Kidney glomerular epithelial cell (primary cell): ENCODE measurements at places on chromosomes 1 and 21.

GRCh38 chr1:153616144-153616916 lies at the start of gene S100A14:
TSS of gene S100A14 (minus strand) at chr1:153616325. CDS start at chr1:153615858, 467 bp downstream.
- DNase-seq = no peak

GRCh38 chr1:240683576-240683975 lies 71.6 kb upstream of the GREM2 start:
- no peak for DNase-seq

DNA sequence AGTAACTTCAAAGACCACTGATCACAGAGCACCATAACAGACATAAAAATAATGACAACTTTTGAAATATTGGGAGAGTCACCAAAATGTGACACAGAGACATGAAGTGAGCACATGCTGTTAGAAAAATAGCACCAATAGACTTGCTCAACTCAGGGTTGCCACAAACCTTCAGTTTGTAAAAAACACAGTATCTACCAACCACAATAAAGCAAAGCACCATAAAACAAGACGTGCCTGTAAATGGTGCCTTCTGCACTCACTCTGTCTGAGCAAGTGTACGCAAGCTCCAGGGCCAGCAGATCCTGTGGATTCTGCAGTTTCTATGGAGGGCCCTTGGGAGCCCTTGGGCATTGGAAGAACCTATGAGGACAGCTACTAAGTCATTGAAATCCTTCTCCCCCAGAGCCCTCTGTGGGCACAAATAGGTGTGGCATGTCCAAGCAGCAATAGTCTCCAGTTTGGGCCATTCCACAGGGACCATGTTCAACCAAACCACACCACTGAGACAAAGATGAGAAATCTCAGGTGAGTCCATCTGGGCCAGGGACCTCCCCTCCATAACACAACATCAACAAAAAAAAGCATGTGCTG lies 116.9 kb upstream of the RAB4A start:
- no peak for DNase-seq

GRCh38 chr1:16115468-16115983 lies 40.3 kb downstream of the EPHA2 start:
- DNase-seq = no peak

- DNase-seq = peak; percentile 50
These were observed 48.5 kb downstream of the AJAP1 start for GRCh38 chr1:4702932-4703331.

GRCh38 chr1:205321162-205321958 lies at the start of gene NUAK2:
TSS of gene NUAK2 (minus strand) at chr1:205321745. CDS start at chr1:205321628, 117 bp downstream.
- peak; percentile 80 for DNase-seq

GRCh38 chr1:14263671-14264070 lies 334.8 kb upstream of the KAZN start:
- DNase-seq = no peak
